ENCODE measurements at places on chromosomes 1 and 21.

GRCh38 chr1:111961016-111961415 lies 28.5 kb downstream of the KCND3 start:
- DNase-seq, result no peak

- no peak for DNase-seq
Observed at GRCh38 chr1:8381618-8382017, 63.7 kb downstream of the SLC45A1 start.

- no peak for DNase-seq
Observed at GRCh38 chr1:58883888-58884482, 100.1 kb upstream of the JUN start.

- no peak for DNase-seq
Observed at GRCh38 chr21:45615145-45615711, 28.3 kb upstream of the PCBP3 start.

- DNase-seq, result no peak
Observed at GRCh38 chr1:205942631-205943159, 561 bp downstream of the SLC26A9 start.

GRCh38 chr1:220438741-220439140 lies 89.2 kb upstream of the MARK1 start:
- no peak for DNase-seq

GRCh38 chr1:224497714-224498573 lies 63.3 kb upstream of the WDR26 start:
- DNase-seq, result no peak

DNA sequence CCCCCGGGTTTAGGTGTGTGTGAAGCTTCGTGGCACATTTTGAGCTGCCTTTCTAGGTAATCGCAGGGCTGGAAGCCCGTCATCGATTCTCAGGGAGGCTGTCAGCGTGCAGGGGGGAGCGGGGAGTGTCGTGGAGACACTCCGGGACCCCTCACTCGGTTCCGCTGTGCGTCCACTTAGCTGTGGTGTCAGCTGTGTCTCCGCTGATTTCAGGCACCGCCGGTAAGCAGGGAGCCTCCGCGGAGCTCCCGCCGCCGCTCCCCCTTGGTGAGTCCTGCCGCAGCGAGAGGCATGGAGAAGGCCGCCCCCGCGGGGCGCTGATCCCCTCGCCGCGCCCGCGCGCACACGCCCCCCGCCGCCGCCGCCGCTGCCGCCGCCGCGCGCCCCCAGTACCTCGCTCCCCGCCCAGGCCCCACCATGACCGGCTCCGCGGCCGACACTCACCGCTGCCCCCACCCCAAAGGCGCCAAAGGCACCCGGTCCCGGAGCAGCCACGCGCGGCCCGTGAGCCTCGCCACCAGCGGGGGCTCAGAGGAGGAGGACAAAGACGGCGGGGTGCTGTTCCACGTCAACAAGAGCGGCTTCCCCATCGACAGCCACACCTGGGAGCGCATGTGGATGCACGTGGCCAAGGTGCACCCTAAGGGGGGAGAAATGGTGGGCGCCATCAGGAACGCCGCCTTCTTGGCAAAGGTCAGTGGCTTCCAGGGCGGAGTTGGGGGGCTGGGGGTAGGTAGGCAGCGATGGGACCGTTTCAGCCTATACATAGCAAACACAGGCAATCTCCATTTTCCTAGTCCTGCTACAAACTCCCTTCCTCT lies 995 bp downstream of the VASH2 start:
- no peak for DNase-seq

DNA sequence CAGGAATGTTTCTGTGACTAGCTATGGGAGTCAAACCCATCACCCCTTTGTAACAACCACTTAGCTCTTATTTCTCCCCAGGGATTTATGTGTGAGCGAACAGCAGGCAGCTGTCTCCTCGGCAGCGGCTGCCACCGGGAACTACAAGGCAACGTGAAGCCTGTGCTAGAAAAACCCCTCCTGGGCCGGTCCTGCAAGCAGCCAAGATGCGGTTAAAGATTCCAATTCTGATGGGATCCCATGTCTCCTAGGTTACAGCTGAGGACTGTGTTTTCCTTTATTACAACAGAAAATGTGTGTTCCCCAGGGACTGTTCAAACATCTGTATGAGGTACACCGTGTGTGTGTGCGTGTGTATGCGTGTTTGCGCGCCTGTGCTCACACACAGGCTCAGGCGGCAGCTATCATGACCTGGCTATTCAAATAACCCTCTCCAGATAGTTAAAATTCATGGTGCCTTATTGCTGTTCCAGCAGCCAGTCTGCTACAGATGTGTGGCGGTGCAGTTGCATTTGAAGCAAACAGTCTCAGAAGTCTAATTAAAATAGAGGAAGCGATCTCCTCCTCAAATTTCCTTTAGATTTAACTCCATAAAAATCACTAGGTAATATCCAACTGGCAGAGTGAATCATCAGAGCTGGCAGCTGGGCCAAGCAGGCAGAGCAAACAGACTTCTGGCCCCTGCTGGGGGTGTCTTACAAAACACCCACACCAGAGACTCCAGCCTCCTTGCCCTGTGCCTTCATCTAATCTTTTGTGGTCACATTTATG lies 68.0 kb downstream of the LMX1A start:
- DNase-seq, result no peak

GRCh38 chr1:28928314-28928941 lies 14.1 kb downstream of the EPB41 start:
- DNase-seq, result no peak

DNA sequence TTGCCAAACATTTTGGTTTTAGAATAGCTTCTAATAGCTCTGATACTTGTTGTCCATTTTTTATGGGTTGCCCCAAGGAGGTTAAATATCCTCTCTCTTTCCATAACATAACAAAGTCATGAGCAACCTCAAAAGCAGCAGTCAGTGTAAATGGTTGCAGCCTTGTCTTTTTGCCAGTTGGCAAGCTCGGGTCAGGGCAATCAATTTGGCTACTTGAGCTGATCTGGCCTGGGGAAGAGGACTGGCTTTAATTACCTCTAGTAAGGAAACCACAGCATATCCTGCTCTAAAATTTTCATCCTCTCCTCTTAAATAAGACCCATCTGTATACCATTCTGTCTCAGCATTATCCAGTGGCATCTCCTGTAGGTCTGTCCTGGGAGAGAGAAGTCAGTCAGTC lies 21.2 kb upstream of the FMO4 start:
- no peak for DNase-seq

DNA sequence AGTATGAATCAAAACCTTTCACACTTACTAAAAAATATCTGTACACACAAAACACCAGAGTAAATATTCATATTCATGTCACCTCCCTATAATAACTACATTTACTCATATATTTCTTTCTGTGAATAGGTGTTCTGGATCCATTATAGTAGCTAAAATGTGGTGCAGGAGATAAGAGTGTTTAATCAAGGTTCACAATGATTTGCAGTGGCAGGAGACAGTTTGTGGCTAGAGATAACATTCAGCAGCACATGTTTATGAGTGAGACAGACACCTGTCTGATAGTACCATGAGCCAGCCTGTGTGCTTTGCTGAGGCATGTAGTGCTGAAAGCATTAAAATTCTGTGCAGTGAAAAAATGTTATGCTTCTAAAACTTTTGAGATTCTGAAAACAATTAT lies 410.3 kb downstream of the SRGAP2C start:
- DNase-seq, result no peak

DNA sequence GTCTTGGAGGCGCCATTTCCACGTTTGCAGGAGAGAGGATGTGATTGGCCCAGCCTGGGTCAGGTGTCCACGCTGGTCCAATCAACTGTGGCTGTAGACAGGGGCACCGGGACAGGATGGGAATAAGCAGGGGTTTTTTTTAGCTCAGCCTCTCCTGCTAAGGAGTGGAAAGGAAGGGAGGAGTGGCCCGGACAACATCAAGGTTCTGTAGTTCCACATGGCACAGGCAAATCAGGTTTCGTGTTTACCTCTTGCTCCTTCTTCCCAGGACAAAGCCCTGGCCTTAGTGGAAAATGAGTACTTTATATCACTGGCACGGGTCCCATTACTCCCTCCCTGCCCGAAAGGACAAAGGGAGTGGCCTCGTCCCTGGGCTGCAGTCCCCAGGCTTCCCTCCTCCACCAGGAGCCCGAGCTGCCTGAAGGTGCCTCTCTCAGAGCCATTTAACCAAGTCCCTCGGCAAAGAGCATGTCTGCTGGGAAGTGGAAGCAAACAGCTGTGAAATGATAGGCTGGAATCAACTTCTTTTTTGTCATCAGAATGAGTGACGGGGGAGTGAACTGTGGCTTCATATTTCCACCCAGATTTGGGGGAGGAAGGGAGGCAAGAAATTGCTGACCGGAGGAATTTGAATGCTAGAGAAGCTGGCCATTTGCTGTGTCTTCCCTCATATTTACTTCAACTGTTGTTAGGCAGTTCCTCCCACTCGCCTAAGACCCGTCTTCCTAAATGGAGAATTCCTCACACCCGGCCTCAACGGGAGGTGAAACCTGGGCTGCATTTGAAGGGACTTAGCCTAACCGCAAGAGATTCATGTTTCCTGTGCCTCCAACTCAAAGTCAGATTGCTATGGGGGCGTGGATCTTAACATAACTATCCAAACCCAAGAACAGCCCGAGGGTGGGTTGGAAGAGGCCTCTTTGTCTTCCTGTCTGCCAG lies 84.9 kb upstream of the SLC44A3 start:
- DNase-seq, result no peak

GRCh38 chr21:17554679-17555465 lies 42.0 kb downstream of the CXADR start:
- DNase-seq, result no peak

- no peak for DNase-seq
Observed at GRCh38 chr21:31184459-31184858, 146.2 kb upstream of the KRTAP19-8 start.

DNA sequence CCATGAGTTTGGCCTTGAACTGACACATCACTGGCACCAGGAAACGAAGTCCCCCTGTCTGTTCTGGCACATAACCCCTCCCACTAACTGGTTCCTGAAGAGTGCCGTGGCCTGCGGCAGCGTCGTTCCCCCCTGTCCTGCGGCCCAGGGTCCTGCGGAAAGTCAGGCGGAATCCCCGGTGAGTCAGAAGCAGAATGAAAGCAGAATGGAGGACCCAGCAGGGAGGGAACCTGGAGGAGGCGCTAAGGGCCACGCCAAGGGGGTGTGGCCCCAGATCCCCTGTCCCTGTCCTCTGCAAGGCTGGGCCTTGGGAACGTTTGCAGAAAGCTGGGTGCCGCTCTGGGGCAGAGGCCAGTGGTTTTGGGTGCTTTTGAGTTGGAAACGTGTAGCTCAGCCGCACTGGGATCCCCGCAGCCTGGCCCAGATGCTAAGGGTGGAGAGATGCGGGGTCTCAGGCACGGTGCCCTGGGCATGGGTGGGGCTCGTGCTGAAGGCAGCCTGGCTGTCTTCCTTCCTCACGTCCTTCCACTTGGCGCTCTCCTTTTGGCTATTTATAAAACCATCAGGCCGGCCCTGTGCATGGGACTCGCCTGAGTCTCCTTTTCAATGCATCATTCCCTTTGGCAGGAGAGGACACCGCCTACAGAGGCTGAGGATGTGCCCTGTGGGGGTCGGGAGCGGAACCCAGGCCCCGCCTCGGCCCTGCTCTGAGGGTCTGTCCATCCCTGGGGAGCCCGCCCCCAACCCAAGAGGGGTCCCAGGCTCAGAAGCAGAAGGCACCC lies 36.2 kb downstream of the TP73 start:
- DNase-seq, result no peak

GRCh38 chr1:165364568-165365133 lies 8.1 kb upstream of the LMX1A start:
- DNase-seq, result no peak

- no peak for DNase-seq
Observed at GRCh38 chr1:166221316-166221715, 54.5 kb upstream of the FAM78B start.

GRCh38 chr1:19762175-19762779 lies 37.4 kb downstream of the TMCO4 start:
- DNase-seq, result no peak

- DNase-seq, result no peak
Observed at GRCh38 chr1:177164380-177165068, at the start of gene ASTN1. Gene ASTN1, minus strand, starts transcription at chr1:177164712. Its CDS starts 36 bp downstream, at chr1:177164676.

DNA sequence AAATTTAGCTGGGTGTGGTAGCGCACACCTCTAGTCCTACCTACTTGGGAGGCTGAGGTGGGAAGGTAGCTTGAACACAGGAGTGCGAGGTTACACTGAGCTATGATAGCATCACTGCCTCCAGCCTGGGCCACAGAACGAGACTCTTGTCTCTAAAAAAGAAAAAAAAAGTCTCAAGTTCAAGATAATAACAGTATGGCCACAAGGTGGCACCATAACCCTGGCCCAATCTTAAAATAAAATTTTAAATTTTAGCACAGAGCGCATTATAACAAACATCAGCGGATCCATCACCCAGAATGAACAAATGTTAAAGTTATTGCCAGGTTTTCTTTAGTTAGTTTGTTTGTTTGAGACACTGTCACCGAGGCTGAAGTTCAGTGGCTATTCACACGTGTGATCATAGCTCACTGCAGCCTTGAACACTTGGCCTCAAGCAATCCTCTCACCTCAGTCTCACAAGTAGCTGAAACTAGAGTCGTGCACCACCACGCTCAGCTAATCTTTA lies 2.9 kb upstream of the HTR6 start:
- DNase-seq, result no peak

- DNase-seq, result no peak
Observed at GRCh38 chr1:11955221-11955620, 20.7 kb downstream of the PLOD1 start.

DNA sequence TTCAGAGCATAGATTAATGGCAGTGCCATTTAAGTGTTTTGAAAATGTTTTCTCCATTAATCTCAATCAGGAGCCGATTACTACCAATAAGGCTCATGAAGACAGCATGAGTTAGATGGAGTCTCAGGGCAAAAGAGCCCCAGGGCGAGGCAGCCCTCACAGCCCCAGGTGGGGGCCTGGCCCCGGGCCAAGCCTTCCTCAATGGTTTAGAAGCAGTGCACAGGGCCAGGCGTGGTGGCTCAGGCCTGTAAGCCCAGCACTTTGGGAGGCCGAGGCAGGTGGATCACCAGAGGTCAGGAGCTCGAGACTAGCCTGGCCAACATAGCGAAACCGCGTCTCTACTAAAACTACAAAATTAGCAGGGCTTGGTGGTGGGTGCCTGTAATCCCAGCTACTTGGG lies 348.1 kb upstream of the VAMP3 start:
- DNase-seq, result no peak

DNA sequence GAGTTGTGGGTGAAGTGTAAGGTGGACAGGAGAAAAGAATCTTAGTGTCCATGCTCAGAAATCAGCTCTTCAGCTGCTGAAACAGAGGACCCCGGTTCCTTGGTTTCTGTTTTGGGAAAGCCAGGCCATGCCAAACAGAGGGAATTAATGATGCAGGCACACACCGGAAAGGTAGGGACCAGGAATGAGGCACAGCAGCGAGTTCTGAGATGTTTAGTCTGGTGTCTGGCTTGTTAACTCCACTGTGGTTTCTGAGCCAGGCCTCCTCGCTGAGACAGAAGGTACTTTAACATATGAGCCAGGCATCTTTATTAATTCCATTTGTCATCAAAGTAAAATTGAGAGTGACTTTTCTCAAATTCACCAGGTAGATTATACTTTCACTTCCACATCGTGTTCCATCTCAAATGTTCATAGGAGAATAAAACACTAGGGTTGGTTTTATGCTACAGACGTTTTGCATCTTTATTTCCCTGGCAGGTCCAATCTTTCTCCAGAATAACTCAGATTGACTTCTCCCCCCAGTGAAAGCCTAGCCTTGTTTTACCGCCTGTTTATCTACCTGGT lies 23.5 kb downstream of the LRRC8D start:
- DNase-seq, result no peak
